ENCODE measurements at places on chromosomes 6 and 20.

DNA sequence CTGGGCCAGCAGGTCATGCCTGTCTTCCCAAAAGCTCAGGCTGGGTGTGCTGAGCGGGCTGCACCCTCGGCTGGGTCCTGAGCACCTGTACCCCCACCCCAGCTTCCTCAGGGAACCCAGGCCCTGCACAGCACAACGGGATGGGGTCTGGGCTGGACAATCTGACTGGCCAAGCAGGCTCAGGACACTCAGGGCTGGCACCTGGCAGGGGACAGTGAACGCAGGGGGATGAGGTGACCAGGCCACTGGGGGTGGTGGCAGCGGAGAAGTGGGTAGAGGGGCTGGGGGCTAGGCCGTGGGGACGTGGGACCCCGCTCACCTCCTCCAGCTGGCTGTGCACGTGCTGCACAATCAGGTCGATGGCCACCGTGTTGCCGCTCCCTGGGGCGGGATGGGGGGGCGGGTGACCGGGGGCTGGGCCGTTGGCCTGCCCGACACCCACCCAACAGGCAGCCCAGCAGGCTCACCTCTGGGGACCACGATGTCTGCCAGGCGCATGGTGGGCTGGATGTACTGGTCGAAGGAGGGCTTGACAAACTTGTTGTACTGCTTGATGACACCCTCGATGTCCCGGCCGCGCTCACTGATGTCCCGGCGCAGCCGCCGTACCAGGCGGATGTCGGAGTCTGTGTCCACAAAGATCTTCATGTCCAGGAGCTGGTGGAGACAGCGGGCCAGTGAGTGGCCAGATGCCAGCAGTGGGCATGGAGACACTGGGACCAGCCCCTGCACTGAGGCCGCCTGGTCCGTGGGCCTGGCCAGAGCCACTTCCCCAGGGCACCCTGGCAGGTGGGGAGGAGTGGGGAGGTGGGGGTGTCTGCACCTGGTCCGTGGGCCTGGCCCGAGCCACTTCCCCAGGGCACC lies 11.9 kb downstream of the UCKL1 start:
- DNase-seq: no peak

GRCh38 chr20:25984933-25985332 lies 288.3 kb upstream of the ZNF337 start:
- peak; percentile 37 for DNase-seq

DNA sequence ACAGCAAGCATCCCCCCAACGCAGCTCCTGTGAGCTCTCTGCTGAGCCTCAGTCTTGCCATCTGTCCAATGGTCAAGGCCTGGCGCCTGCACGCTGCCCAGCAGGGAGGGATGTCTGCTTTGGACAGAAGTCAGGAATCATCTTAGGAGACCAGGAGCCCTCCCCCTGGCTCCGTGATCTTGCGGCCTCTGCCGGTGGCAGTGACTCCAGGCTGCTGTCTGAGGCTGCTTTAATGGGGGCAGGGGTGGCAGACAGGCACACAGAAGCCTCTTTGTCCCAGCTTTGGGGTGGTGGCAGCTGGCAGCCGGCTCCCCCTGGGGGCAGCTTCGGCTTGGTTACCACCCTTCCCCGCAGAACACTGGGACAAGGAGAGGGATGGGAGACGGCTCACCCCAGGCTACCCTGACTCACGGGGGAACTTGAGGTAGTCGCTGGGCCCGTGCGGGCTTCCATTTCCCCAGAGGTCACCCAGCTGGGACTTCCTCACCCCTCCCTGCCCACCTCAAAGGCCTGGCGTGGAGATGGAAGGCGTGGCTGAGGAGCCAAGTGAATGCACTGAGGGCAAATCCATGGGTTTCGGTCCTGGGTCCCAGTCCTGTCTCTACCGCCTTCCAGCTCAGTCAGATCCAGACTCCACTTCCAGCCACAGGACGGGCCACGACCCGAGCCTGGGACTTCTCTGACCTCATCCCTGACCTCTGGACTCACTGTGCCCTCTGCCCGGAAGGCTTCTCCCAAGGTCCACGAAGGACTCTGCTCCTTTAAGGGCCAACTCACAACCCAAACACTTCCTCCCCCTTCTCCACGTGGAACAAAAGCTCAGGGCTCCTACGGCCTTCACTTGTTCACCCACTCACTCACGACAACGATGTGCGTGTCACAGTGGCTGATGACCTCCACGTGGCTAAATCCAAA lies 14.8 kb downstream of the PEDS1 start:
- no peak for DNase-seq

DNA sequence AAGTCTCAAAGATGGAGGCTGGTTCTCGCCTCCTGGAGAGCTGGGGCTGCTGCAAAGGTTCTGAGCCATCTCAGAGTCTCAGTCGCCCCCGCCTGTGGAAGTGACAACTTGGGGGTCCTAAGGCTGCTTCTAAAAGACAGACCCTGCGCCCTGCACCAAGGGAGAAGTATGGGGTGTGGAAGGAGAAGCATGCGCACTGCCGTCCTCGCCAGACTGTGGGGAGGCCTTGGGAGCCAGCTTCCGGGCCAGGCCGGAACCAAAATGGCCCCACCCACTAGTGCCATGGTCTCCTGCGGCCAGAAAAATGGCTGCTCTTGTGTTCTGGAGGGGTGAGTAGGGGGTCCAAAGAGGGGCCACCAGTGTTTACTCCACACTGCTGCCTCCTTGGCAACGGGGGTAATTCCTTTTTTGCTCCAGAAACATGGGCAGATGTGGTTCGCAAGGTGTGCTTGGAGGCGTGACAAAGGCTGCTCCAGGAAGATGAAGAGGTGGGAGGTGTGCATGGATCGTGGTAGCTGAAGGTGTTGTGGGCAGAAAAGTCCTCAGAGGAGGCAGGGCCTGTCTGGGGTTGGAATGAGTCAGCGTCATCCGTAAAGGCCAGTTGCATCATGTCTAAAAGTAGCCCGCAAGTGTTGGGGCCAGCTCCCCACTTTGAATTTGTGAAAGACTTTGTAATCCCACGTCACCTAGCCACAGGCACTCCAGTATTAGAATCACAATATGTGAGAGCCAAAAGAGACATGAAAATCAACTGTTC lies 329.8 kb upstream of the SOX4 start:
- DNase-seq: no peak

- DNase-seq: no peak
Observed at GRCh38 chr6:139380168-139380567, 5.7 kb upstream of the CITED2 start.

GRCh38 chr6:85185977-85186376 lies 263.9 kb upstream of the NT5E start:
- DNase-seq: no peak

GRCh38 chr6:166467436-166468000 lies 84.8 kb upstream of the MPC1 start:
- DNase-seq: no peak

All from hematopoietic multipotent progenitor cell treated with erythropoietin and hydrocortisone succinate and interleukin-3 and kit ligand, for 8 days (in vitro differentiated cells).